ENCODE measurements at places on chromosomes 13 and 19.

DNA sequence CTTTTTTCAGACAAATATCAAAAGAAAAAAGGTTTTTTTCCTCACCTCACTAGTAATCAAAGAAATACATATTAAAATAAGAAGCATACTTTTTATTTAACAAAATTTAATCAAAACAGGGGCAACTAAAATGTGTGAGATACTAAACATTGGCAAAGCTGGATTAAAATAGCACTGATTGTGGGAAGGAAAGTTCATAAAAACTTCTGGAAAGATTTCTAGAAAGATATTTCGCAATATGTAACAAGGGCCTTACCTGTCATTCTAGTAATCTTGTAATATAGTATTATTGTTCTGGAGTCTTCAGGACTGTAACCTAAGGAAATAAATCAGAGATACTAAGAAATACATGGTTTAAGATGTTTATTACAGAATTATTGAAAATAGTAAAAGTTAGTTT, 482.5 kb downstream of the SUCLA2 start:
- DNase-seq = no peak

DNA sequence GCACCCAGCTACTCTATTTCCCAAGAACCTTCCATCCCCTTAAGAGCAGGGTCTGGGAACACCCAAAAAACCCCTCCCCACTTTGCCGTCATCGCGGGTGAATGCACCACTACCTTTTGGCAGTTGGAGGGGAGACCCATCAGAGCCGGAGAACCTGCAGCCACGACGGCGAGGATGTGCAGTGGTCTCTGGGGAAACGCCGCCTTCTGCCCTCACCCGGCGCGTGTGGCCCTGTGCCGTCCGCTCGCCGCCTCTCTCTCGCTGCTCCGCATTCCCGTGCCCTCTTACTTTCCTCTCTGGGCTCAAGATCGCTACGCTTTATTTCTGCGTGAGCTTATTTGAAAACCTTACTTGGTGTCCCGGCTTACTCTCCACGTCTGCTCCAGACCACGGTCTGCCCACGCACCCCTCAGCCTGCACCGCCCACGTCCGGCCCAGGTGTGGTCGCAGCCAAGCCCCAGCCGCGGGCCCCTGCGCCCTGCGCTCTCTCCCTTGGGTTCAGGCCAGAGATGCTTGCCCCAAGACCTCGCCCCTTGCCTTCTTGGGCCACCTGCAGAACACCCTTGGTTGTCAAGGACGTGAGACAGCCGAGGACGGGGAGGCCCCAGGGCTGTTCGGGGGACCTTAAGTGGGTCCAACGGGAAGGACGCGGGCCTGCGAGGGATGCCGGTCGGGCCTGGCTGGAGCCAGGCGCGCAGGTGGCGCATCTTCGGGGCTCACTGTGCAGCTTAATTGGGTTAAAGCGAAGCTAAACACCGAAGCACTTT, 2.0 kb upstream of the MAB21L1 start:
- DNase-seq = no peak

DNA sequence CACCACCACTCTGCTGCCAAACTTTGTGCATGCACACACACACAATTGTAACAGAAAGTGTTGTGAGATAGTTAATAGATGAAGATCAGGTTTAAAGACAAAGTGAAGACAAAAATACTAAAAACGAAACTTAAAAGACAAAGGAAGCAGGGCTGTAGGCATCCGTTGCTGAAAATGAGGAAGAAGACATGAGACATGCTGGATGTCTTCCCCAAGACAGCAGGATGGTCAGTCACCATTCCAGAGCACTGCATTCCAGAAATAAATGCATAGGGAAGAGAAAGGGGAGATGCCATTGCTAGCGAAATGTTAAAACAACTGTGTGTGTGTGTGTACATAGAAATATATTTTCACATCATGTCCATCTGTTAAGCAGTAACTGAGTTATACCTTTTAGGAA, 520.1 kb downstream of the SUCLA2 start:
- no peak for DNase-seq

- no peak for DNase-seq
Observed at GRCh38 chr13:30504081-30504480, 38.3 kb upstream of the HMGB1 start.

DNA sequence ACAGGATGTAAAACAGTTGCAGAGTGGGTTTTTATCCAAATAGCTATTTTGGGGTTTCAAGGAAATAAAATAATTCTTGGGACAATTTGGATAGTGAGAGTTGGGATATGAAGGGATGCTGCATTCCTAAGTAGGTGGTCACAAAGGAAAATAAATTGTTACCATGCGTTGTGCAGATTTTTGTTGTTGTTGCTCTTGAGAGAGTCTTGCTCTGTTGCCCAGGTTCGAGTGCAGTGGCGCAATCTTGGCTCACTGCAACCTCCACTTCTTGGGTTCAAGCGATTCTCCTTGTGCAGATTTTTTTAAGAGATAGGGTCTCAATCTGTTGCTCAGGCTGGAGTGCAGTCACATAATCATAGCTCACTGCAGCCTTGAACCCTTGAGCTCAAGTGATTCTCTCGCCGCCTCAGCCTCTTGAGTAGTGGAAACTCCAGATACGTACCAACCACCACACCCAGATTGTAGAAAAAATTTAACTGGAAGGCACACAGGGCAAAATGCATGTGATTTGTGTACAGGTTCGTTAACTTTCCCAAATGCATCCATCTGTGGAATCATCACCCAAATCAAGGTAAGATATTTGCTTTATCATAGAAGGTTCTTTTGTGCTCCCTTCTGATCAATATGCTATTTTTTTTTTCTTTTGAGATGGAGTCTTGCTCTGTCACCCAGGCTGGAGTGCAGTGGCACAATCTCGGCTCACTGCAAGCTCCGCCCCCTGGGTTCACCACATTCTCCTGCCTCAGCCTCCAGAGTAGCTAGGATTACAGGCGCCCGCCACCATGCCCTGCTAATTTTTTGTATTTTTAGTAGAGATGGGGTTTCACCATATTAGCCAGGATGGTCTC, 16.0 kb downstream of the SLC1A5 start:
- DNase-seq = no peak

DNA sequence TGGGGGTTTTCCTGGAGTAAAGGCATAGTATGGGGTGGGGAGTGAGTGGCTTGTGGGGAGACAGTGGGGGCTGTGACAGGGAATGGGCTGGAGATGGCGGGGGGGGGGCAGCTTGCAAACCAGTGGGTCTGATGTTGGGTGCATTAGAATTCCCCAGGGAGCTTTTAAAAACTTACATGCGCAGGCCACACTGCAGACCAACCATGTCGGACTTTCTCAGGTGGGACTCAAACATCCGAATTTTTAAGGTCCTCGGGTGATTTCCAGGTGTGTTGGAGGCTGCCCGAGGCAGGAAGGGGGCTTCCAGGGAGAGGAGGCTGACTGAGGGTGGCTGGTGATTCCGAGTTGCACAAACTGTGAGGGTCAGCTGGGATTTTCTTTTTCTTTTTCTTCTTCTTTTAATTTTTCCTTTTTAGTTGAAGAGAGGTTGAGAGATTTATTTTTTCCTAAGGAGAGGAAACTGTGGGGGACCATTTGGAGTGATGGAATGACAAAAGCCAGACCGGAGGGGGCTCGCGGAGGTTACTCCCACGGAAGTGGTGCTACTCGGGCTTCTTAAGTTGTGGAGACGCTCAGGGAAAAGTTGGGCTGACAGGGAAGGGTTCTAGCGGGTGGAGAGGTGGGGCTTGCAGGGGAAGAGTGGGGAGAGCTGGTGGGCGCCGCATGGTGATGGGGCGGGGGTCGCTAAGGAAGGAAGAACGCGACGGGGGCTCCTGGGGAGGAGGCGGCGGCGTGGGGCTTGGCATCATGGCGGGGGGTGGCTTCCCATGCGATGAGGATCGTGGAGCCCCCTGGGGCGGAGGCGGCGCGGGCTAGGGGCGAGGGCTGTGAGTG, 997 bp upstream of the CACNG8 start:
- DNase-seq = no peak

DNA sequence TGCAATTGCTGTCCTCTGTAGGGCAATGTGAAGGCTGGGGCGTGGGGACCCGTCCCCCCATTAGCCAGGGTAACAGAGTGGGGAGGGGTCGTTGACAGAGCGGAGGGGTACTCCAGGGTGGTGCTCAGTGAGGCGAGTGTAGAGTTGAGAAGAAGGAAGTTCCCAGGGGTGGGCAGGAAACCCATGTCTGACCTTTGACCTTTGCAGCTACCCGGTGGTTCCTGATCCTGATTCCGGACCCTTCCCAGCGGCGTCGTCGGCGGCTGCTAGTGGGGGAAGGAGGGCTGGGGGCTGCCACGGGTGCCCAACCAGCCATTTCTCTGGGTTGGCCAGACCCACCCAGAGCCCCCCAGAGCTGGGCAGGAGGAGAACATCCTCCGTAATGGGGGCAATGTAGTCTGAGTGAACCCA, 2.1 kb upstream of the PLVAP start:
- DNase-seq = no peak

GRCh38 chr13:72127031-72127430, 260.0 kb upstream of the DACH1 start:
- no peak for DNase-seq

GRCh38 chr13:20671789-20672188, 31.7 kb upstream of the IL17D start:
- DNase-seq = no peak

DNA sequence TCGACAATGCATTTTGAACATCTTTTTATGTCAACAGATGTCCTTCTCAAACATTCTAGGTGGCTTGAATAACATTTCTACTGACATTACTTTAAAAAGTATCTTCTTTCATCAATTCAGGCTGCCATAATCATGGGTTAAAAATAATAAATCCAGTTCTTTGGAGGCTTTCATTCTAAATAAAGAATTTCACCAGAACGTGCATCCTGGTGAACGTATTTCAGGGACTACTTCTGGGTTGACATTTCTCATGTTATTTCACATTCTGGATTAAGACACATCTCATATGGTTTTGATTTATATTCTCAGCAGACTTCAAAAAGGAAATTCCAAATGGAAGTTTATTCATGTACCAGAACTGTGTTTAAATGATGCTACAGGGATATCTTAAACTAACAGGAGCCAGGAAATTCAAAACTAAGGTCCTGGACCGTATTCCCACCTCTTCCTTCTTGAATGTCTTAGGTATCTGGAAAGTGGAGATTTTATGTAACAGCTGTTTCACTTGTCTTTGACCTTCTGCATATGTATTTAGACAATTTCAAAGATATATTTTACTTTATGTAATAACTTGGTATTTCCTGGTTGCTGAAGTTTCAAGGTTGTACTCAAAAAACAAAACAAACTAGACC, 107.2 kb downstream of the STARD13 start:
- no peak for DNase-seq

- DNase-seq = no peak
Observed at GRCh38 chr19:55497763-55498162, 9.5 kb downstream of the SSC5D start.

- DNase-seq = no peak
Observed at GRCh38 chr13:39970177-39970846, 314.9 kb downstream of the COG6 start.

DNA sequence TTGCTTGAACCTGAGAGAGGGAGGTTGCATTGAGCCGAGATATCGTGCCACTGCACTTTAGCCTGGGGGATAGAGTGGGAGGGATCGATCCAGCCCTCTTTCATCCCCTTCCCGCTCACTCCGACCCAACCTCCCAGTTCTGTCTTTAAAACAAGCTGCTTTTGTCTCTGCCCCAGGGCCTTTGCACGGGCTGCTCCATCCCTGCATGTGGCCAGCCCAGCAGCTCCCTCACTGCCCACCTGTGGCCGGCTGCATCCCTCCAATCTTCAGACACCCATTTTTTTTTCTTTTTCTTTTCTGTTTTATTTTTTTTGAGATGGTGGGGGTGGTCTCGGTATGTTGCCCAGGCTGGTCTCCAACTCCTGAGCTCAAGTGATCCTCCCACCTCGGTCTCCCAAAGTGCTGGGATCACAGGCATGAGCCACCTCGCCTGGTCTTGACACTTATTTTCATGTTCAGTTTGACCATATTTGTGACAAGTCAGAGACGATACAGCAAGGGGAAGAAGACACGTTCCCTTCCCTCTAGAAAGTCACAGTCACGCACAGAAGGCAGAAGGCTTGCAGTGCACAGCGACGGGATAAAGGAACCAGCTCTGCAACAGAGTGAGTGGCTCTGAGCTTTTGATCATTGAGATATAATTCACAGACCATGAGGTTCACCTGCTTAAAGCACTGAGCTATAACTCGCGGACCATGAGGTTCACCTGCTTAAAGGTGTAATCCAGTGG, 31.8 kb downstream of the EFNA2 start:
- no peak for DNase-seq

GRCh38 chr13:97077341-97077740, 83.1 kb upstream of the OXGR1 start:
- no peak for DNase-seq

DNA sequence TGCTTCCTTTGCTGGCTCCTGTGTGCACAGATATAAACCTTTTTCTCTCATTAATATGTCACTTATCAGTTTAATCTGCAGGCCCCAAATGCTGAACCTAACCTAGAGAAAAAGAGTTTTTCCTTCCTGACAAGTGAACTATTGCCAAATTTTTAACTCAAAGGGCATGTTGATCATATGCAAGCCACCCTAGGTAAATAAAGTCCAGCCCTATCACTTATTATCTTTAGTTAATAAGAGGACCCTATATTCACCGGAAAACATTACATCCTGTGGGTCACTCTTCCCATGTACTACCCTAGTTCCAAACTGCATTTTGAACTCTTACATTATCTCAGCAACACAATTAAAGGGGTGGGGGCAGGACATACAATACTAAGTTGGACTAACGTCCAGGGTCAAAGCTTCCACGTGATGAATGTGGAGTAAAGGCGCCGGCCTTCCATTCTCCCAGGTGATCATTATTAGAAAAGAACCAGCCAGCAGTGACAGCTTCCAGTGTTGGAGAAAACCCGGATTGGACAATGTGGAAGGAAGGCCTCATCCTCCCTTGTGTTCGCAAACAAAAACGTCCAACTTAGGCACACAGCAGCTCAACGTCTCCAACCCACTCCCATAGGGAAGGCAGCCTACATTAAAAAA, 86.6 kb downstream of the STK24 start:
- DNase-seq = no peak

DNA sequence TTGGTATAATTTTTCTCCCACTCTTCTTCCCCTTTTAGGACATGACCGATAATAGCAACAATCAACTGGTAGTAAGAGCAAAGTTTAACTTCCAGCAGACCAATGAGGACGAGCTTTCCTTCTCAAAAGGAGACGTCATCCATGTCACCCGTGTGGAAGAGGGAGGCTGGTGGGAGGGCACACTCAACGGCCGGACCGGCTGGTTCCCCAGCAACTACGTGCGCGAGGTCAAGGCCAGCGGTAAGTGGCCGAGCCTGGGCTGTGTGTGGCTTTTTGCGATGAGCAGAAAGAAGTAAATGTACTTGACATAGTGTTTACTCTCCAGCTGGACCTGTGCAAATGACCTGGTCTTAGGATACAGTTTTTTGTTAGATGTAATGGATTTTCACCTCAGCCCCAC, 102.5 kb downstream of the ARHGEF7 start:
- no peak for DNase-seq
